ENCODE measurements at places on chromosomes 1 and 21.

GRCh38 chr21:17269760-17270159, 243.1 kb upstream of the CXADR start:
- no peak for DNase-seq

GRCh38 chr1:22117851-22118250, 25.0 kb downstream of the WNT4 start:
- no peak for DNase-seq

DNA sequence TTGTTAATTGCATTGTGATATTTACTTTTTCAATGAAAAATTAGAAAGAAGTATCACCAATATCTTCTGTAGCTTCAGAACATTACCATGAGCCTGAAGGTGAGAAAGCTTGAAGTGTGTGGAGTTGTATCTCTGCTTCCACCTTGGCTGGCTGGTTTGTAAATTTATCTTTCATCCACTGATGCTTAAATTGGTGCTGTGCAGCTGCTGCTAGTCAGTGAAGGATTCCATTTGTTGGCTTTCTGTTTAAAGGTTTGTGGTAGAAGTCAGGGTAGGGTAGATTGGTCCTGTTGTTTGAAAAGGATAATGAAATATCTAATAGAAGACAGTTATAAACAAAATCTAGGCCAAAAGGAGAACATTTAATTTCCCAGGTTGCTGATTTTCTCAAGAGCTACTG, 105.7 kb downstream of the C1orf21 start:
- no peak for DNase-seq

- DNase-seq, result no peak
Measured at GRCh38 chr21:17513214-17514123, 626 bp downstream of the CXADR start.

- DNase-seq, result no peak
Measured at GRCh38 chr1:87794788-87795614, 466.3 kb downstream of the LMO4 start.

- DNase-seq, result no peak
Measured at GRCh38 chr1:19034721-19035120, 78.2 kb upstream of the IFFO2 start.

GRCh38 chr1:222043444-222044292, 301.8 kb upstream of the DUSP10 start:
- DNase-seq, result no peak

DNA sequence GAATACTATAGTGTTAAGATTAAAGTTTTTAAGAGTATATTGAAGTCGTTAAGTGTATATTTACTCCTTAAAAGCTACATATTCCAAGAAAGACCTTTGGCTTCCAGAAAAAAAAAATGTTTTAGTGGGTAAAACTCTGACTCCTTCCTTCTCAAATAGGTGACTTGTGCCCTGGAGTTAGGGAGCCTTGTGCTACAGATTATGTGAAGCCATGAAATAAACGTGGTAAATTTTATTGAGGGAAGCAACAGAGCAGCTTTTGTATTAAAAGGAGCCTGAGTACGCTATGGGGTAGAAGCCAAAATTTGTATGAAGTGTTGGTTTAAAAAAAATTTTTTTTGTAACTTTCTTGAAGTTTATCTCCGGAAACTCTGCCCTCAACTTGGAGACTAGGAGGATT, 994 bp downstream of the RO60 start:
- DNase-seq, result no peak

DNA sequence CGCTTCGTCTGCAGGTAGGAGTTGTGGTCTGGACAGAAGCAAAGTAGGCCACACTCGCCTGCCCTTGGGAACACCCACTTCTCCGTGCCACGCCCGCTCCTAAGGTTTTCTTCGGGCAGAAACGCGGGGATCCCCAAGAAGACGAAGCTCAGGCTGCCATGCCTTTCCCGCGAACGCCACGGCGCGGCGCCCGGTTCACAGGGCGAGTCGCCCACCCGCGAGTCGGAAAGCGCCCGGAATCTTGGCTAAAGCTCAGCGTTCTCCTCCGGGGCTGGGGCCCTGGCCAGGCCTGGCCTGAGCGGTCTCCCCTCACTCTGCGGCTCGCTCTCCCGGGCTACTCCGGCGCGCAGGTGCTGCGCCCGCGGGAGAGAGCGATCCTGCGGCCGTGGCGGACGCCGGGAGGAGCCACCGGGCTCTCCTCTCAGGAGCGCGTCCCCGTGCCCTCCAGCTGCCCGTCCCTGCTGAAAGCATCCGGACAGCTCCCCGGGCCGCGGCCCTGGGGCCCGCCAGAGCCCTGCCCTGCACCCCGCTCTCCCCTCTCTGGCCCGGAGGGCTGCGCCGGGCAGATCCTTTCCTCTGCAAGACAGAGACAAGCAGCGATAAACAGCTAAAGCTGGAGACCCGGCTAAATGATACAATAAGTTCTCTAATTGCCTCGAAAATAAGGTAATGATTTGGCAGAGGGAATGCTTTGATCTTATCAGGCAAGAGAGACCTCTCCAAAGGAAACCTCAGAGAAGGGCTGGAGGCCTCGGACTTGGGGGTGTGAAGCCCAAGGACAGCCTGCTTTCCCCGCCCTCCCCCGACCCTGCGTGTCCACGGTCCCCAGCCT, 6.7 kb upstream of the WNT2B start:
- DNase-seq, result peak; percentile 49

- no peak for DNase-seq
Measured at GRCh38 chr1:91900562-91900961, 14.6 kb upstream of the TGFBR3 start.

GRCh38 chr1:178066908-178067614, 26.8 kb upstream of the RASAL2 start:
- no peak for DNase-seq

GRCh38 chr1:41740630-41741239, 178.0 kb downstream of the HIVEP3 start:
- DNase-seq, result no peak

GRCh38 chr1:174968750-174969244, 30.9 kb upstream of the CACYBP start:
- no peak for DNase-seq

DNA sequence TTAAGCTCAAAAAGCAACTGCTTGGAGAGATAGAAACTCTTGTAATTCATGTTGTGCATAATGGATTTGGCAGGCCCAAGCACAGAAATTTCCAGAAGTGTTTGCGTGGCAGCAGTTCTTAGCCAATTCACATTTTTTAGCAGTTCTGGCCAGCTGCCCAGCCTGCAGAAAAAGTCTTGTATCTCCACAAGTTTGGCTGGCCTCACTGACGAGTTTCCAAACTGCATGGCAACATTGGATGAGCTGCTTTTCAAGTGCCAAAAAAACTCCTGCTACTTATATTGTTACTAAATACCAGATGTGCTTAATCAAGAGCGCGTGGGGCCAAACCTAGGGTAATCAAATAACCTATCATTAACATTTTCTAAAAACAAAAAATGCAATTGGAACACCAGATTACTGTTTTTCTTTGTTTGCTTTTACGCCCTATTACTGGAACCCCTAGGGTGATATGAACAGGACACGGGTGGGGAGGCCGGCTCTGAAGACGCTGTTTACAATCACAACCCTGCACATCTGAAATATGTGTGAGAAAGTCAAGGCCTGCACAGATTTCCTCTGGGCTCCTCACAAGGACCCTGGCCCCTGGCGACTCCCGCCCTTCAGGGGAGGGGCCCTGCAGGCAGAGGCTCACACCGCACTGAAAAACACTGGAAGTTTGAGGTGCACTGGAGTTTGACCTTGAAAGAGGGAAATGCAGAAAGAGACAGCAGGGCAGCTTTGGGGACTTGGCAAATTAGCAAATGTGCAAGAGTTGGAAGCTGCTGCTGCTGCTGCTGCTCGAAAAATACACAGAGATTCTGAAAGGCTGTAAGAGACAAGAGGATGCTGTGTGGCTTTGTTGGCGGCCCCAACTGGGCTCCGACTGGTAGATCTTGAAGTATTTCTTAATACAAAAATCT, 55.2 kb upstream of the TARBP1 start:
- DNase-seq, result peak; percentile 97

DNA sequence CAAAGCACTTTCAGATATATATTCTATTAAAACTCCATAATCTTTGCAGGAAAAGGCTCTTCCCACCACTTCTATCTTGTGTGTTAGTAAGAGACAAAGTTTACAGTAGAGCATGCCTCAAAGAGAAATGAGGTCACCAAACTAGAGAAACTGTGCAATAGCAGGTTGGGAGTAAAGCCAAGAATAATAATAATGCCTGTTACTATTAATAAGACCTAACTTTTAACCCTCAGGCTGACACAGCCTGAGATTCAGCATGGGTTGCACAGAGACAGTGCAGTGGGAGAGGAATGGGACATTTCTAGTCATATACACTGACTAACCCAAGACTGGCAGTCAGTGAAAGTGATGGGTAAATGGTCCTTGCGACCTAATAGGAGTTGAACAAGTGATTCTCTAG, 320.2 kb upstream of the NFIA start:
- no peak for DNase-seq

DNA sequence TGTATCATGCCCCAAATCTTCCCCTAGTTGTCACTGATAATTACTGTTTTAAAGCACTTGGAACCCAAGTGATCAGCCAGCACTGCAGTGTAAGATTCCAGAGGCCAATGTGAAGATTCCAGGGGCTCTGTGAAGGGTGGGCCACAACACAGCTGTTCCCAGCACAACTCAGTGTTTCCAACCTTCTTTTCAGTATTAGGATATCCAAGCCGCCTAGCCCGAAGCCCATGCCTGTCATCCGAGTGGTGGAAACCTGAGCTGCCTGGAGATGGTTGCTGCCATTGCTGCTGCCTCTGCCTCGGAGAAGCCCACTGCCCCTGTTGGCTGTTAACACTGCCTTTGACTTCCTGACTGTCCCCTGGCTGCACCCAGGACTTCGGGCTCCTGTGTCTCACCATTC, 30.4 kb upstream of the SNX27 start:
- DNase-seq, result no peak

DNA sequence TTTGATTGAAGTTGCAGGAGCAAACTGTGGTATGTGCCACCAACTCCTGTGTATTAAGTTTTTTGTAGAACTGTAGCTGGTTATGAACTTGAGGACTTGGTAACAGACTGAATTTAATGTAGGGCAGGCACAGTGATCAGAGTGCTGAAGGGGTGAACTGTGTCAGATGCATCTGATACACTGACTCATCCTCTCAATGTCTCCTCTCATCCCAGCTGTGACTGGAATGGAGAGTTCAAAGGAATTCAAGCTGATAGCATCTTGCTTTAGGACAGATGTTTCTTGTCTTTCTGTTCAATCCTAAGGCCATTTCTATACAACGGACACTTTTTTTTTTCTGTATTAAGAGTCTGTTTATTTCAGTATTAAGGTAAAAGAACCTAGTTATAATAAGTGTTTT, 25.0 kb upstream of the GBP1 start:
- no peak for DNase-seq

DNA sequence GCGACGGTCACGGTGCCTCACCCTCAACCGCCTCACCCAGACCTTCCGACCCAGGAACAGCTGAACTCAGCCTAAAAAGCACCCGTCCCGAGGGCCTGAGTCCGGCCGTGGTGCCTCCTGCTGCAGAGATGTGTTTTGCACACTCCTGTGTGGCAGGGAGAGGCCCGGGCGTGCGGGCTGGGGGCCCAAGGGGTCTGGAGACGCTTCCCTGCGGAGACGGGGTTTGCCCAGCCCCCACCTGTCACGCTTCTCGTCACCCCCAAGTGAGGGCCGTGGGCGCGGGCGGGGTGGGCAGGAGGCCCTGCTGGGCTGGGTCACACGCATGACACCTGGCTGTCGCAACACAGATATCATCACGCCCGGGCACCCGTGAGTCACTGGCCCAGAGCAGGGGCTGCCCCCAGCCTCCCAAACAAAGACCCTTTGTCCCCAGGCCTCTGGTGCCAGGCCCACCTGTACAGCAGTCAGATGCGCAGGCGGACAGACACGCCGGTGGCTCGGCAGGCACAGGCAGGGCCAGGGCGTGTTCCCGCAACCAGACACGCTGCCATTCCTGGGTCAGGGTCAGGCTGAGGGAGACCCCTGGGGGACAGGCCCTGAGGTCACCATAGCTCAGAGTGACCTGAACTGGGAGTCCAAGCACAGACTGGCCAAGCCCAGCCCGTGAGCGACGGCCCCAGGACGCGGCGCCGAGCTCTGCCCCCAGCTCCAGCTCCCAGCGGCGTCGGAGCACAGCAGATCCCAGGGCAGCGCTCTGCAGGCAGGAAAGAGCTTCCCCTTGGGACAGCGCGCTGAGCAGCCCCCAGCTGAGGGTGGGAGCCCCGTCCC, 6.1 kb downstream of the B3GALT6 start:
- peak; percentile 68 for DNase-seq

GRCh38 chr1:29767088-29767685, 530.9 kb downstream of the PTPRU start:
- no peak for DNase-seq

- no peak for DNase-seq
Measured at GRCh38 chr1:230851291-230851691, 17.0 kb downstream of the C1orf198 start.

GRCh38 chr1:197981561-197981960, 64.4 kb downstream of the LHX9 start:
- no peak for DNase-seq

DNA sequence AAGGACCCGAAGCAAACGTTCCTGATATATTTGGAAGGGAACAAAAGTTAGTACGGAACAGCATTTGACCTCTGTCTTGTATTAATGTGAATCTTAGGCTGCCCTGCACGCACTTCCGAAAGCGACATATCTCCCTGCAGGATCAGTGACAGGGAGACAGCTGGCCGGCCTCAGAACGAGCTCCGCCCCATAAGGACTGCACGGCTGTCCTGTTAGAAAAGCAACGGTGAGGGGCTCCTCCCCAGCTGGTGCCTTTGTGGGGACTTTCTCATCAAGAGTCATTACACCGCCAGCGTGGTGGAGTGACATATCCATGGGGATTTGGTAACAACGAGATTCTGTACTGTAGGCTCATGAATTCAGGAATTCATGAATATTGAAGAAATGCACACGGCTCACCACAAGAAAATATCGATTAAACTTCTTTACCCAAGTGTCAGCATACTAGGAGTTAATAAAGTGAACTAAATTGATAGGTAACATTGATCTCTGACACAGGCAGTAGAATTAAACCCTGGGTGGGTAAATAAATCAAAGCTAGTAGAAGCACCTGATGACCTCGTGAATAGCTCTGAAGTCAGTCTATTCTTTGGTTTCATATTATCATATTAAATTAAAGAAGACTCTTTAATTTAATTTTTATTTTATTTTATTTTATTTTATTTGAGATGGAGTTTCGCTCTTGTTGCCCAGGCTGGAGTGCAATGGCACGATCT, 8.1 kb upstream of the GREM2 start:
- no peak for DNase-seq

DNA sequence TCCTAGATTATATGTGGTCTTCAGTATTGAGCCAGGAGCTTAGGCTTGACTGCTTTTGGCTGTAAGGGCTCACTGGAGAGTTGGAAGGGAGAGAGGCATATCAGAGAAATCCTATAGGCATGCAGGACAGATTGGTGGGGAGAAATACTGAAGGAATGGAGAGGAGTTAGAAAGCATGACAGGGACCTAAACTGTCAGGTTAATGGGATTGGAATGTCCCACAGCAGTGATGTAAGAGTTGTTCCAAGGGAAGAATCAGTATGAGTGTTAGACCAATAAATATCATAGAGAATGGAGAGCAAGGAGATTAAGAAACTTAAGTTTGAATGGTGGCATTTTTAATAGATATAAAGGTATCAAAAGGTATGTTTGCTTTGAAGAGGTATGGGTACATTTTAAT, 39.7 kb downstream of the SLC35A3 start:
- no peak for DNase-seq

- DNase-seq, result no peak
Measured at GRCh38 chr1:205800981-205801703, 11.9 kb downstream of the SLC41A1 start.
